C1 segment of cervical spinal cord (tissue), 14 donors: ENCODE measurements at places on chromosomes 1 and 21.

- no peak for DNase-seq
Observed at GRCh38 chr1:114669562-114670082, at the start of gene DENND2C. Gene DENND2C (minus strand): TSS chr1:114670049. CDS start chr1:114625984, 44,065 bp downstream.

DNA sequence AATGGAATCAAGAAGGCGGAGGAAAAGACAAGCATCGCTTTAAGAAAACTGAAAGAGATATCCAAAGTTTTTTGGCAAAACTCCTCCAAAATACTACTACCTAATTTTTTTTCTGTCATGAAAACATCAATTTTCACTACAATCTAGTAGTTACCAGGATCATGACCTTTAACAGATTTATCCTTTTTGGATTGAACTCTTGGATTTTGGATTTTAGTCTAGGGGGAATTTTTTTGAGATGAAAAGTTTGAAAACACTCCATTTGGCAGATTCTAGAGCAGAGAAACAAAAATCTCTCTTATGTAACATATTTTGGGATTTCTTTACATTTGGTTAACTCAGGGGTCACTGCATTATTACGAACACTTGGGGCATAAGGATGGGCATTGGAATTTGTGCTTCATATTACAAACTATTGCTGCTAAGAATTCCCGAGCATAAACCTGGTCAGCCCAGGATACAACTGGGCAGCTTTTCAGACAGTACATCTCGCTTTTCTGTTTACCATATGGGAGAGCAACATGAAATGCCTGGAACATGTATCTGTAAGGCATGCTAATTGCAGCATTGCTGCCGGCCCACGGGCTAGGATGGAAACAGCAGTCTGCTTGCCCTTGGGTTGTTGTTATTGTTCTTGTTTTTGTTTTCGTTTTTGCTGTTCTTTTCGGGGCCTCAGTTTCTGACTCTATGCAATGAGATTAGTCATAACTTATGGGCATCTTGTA lies 264.3 kb downstream of the RHOU start:
- no peak for DNase-seq

DNA sequence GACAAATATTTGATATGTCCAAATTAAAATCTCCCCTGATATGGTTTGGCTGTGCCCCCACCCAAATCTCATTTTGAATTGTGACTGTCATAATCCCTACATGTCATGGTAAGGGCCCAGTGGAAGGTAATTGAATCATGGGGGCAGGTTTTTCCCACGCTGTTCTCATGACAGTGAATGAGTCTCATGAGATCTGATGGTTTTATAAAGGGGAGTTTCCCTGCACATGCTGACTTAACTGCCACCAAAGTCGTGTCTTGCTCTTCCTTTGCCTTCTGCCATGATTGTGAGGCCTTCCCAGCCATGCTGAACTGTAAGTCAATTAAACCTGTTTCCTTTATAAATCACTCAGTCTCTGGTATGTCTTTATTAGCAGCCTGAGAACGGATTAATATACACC lies 207.0 kb downstream of the BARHL2 start:
- no peak for DNase-seq

DNA sequence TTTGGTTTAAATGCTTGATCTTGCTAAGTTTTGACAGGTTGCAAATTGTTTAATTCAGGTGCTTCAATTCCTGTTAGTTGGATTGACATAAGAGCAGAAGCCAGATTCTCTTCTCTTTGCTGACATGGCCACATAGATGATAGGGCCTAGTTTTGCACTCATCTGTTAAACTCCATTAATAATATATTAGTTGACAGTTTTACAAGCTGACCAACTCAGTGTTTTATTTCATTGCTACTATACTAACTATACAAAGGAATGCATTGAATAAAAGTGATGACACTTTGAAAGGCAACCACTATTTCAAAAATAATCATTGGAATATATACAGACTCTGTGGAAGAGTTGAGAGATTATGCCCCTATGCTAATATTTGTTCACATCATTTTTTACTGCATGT lies 255.6 kb upstream of the DPYD start:
- no peak for DNase-seq

DNA sequence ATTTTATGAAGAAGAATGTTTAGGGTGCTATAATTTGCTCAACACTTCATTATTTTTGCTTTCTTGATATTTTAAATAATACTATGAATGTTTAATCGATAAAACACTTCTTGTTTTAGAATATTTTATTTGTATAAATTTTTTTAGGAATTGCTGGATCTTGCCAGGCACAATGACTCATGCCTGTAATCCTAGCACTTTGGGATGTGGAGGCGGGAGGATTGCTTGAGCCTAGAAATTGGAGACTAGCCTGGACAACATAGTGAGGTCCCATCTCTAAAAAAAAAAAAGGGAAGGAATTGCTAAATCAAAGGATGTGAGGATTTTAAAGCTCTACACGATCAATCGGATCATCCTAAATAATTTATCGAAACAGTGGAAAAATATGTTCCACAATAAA lies 17.6 kb downstream of the RNF11 start:
- no peak for DNase-seq

- DNase-seq, result no peak
Observed at GRCh38 chr1:24735156-24735508, 10.1 kb upstream of the CLIC4 start.

GRCh38 chr1:22861764-22862440 lies 110.8 kb downstream of the LACTBL1 start:
- no peak for DNase-seq

- DNase-seq, result no peak
Observed at GRCh38 chr1:208988811-208989222, 594.7 kb upstream of the CAMK1G start.

DNA sequence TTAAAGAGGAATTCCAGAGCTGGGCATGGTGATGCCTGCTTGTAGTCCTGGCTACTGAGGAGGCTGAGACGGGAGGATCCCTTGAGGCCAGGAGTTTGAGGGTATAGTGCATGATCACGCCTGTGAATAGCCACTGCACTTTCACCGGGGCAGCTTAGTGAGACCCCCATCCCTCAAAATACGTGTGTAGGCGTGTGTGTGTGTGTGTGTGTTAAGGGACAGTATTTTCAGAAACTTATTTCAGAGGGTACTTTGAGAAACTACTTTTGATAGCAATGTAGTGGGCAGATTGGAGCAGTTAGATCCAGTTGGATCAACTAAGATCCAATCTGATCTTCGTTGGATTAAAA lies 62.2 kb downstream of the LRRC8D start:
- no peak for DNase-seq

GRCh38 chr21:14864211-14865021 lies 200.4 kb downstream of the NRIP1 start:
- DNase-seq, result peak; percentile 68

- no peak for DNase-seq
Observed at GRCh38 chr1:206694171-206695124, 9.7 kb downstream of the MAPKAPK2 start.

DNA sequence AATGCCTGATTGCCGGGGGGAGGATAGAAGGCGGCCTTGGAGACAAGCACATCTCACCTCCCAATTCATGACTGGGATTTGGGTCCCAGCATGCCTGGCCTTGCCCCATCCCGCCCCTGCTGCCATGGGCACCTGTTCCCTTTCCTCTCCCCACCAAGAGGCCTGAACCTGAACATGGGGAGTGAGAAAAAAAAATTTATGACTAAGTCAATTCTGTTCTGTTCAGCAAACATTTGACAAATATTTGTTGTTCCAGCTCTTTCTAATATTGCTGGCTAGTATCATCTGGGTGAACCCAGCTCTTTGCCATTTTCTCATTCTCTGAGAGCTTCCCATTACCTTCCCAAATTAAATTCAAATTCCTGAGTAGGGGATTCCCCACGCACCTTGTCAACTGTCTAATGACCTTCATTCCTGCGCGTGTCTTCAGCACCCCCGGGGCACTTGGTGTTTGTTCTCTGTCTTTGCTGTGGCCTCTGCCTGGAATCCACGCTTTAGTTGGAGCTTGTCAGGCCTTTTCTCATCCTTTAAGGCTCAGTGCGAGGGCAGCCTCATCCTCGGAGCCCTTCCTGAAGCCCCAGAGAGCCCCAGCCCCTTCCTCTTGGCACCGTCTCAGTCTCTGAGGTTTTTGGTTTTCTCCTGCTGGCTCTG lies 42.8 kb downstream of the ARHGEF10L start:
- no peak for DNase-seq

DNA sequence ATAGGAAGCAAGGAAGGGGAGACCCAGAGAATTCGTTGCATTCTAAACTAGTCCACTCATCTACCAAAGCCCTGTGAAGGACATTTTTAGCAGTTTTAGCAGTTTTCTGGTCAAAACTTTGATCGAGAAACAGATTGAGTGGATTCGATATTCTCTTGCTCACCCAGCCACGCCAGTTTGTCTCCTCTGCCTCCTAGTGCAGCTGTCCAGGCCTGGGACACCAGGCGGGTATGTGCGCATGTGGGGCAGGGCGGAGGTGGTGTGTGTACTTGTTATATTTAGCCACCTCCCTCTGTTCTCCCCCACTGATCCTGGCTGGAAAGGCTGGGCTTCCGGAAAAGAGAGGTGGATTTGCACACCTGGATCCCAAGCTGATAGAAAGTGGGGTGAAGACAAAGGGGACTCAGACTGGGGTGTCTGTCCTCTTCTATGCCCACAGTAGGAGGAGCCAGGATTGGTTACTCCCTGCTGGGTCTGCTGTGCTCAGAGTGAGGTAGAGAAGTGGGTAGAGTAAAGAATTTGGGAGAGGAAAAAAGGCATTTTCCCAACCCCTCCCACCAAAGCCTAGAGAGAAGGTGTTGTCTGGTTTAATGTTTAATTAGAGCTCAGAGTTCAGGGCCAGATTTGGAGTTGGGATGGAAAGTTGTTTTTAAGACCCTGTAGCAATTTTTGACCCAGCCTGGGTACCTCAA lies 3.8 kb downstream of the LMNA start:
- DNase-seq, result no peak

DNA sequence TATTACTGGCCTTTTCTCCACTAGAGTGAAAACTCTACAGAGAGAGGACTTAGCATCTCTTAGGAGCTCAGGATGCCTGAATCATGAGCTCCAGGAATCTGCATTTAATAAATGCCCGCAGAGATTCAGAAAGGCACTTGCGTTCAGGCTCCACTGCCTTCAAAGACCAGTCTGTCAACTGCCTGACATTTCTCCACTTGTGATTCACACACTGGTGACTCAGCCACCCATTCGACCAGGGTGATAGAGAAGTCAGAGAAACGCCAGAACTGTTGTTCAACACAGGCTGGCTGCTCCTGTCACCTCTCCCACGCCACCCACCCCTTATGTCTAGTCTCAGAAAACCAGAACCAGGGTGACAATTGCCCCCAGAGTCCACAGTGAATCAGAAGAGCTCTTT lies 26.9 kb upstream of the LBR start:
- DNase-seq, result no peak

DNA sequence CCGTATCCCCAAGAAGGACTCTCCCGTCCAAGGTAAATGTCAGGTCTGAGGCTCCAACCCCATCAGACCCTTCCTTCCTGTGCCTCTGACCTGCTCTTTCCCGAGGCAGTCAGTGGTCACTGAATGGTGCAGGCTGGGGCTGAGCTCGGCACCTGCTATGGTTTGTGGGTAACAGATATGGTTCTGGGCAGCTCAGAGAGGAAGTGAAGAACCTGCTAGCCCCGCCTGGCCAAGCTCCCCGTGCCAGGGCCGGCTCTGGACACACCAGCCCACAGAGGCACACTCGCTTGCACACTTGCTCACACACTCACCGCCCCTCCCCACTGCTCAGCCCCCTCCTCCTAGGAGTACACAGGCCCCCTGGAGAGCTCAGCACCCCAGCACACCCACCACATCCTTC lies 16.4 kb downstream of the NCMAP start:
- DNase-seq, result no peak

GRCh38 chr1:236534151-236534651 lies 10.4 kb downstream of the LGALS8 start:
- DNase-seq, result no peak

GRCh38 chr1:153277852-153278251 lies 18.4 kb downstream of the LORICRIN start:
- DNase-seq, result no peak

GRCh38 chr1:94246692-94247137 lies 9.3 kb upstream of the ARHGAP29 start:
- no peak for DNase-seq

DNA sequence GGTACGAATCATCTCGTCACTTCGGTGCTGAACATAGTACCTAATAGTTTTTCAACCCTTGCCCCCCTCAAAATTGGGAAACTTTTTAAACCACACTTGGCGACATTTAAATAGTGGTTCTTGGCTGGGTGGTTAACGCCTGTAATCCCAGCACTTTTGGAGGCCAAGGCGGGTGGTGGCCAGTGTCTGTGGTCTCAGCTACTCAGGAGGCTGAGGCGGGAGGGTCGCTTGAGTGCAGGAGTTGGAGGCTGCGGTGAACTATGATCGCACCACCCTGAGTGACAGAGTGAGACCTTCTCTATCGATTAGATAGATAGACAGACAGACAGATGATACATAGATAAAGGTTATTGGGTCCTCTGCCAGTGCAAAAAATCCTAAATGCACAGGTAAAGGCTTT lies 55.5 kb upstream of the RASAL2 start:
- no peak for DNase-seq

DNA sequence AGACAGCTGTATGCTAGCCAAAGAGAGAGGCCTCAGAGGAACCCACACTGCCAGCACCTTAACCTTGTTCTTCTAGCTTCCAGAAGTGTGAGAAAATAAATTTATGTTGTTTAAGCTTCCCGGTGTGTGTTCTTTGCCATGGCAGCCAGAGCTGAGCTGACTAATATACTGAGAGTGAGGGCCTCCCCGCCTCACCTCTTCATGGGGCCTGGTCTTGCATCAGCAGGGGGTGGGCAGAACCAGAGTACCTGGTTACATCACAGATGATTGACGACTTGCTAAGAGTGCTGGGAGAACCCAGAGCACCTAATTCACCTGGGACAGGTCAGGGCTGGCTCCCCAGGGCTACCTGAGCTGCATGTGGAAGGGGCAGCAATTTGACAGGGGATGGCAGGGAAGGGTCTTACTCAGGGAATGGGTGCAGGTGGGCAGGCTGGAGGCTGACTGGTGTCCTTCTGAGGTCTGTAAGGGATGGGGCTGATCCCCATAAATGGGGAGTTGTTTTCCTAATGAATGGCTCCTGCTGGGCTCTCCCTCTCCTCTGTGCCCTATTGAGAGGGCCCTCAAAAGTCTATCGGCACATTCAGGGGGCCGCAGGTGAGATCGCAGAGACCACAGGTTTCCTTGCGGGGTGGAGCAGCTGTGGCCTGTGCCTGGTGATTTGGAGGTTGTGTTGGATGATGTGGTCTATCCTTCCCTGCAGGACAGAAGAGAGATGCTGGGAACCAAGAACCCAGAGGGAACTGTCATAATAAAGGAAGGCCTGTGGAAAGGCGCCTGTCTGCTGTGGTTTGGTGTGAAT lies 60.6 kb upstream of the ETV3 start:
- DNase-seq, result no peak

- no peak for DNase-seq
Observed at GRCh38 chr1:207996636-207997035, 85.7 kb upstream of the CD34 start.
